CD4-positive, alpha-beta T cell treated with Interleukin-6 for 4 hours (primary cell): ENCODE measurements at places on chromosomes 1 and 21.

GRCh38 chr1:8938232-8938999, 7.3 kb upstream of the CA6 start:
- no peak for DNase-seq

GRCh38 chr1:9384128-9384527, 91.4 kb downstream of the SPSB1 start:
- no peak for DNase-seq

- DNase-seq = no peak
Measured at GRCh38 chr1:154629061-154629674, 21.2 kb upstream of the ADAR start.

GRCh38 chr1:98068016-98068415, 147.2 kb upstream of the DPYD start:
- no peak for DNase-seq
